Tongue (tissue), 3 donors: ENCODE measurements at places on chromosomes 13 and 19.

GRCh38 chr13:75872980-75873379, 236.8 kb downstream of the LMO7 start:
- no peak for DNase-seq

- peak; percentile 97 for DNase-seq
Observed at GRCh38 chr13:28718543-28719226, at the start of gene SLC46A3. SLC46A3 (minus strand) TSS chr13:28718970; CDS start chr13:28717998, 972 bp downstream.

- DNase-seq = no peak
Observed at GRCh38 chr13:29464105-29464679, 131.3 kb downstream of the SLC7A1 start.

DNA sequence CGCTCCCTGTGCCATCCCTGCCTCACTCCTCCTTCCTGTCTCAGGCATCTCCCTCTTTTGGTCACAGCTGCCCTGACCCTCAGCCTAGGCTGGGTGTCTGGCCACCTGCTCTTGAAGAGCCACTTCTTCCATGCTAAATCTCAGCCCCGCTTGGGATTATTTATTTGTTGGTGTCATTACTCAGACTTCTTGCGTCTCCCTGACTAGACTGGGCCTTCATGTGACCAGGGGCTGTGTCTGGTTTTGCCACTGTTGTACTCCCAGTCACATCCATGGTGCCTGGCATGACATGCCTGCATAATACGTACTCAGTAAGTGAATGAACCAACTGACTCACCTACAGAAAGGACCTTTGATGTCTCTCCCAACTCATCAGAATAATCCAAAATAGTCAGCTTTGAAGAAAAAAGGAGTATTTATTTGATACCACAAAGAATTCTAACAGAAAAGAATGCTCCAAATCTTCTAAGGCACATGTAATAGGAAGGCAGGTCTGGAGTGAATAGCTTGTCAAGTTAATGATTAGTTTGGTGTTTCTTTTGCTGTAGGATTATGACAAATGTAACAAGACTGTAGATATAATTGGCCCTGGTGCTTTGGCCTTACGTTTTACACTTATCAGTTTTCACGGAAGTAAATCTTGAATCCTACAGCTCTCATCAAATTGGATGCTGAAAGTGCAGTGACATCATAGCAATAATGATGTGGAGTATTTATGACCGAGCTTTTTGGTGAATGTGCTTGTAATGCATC, 84.0 kb downstream of the ALOX5AP start:
- no peak for DNase-seq

- DNase-seq = no peak
Observed at GRCh38 chr19:17953869-17954268, 13.0 kb upstream of the KCNN1 start.

DNA sequence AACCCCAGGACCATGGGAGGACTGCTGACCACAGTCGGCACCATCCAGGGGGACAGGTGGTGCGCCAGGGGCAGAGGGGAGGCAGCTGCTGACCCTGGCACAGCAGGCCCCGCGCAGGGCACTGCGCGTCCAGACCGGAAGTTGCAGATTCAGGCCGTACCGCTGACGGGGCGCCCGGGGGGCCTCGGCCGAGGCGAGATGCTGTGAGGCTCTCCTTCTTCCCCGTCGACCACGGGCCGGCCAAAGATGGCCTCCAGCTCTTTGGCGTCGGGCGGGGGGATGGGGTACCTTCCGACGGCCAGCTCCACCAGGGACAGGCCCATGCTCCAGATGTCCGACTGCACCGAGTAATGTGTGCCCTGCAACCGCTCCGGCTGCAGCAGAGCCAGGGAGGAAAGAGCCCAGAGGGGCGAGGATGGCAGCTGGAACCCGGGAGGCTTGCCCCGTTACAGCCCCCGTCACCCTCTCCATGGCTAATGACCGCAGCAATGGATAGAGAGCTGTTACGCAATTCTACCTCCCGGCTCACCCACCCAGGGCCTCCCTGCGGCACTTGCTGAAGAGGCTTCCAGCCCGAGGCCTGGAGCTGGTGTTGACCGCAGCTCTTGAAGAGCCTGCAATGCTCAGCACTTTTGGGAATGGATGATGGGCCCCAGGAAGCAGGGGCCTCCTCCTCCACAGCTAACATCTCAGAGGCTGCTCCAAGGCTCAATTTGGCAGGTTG, 24.7 kb downstream of the MAP2K2 start:
- DNase-seq = peak; percentile 12
